ENCODE measurements at places on chromosomes 6 and 20.

GRCh38 chr20:1017677-1018076, 15.6 kb upstream of the RSPO4 start:
- DNase-seq: no peak

GRCh38 chr20:37406010-37406998, 60.4 kb downstream of the SRC start:
- DNase-seq: peak; percentile 46

- DNase-seq: no peak
Measured at GRCh38 chr6:35173427-35174087, 32.4 kb upstream of the TCP11 start.

GRCh38 chr6:166005944-166006899, 161.4 kb downstream of the TBXT start:
- DNase-seq: no peak

DNA sequence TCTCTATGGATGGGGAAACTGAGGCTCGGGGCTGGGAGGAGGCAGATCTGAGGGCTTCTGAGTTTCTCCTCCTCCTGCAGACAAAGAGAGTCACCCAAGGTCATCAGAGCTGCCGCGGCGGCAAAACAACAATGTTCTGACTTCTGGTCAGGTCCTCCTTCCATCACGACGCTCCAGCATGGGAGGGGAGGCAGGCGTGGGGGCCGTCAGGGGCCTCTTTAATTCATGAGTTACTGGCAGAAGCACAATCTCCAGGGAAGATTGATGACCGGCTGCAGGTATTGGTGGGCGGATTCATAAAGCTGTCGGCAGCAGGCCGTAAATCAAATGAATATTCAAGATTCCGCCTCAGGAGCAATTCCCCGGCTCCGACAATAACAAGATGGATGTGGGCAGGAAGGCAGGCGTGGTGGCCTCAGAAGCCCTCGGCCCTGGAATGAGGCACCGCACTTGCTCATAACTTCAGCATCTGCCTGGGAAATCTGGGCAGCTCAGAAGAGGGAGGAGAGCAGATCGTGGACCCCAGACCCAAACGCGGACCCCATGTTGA, 19.1 kb downstream of the PCK1 start:
- DNase-seq: no peak

- DNase-seq: no peak
Measured at GRCh38 chr20:52294106-52294628, 102.6 kb upstream of the ZFP64 start.

DNA sequence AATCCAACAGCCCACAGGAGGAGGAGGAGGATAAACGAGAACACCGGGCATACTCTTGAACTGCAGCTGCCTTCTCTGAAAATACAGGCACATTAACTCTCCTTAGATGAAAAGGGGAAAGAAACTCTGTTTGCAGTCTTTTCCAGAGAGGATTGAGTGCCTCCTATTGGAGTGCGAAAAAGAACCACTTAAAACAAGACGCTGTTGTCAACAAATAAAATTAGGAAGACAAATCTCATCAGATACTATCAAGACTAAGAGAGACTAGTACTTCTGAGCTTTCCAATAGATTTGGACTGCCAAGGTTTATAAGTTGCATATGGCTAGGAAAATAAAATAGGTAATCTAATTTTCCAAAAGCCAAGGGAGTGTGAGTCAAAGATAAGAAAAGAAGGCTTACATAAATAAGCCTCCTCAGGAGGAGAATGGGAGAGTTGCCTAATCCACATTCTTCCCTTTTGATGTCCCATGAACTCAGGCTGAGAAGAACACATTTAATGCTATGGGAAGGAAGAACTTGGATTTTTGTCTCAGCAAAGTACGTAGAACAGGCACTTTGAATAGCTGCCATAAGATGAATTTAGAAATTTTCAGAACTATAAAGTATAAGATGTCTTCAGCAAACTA, 154.7 kb downstream of the ARHGAP18 start:
- no peak for DNase-seq

GRCh38 chr6:26064619-26065257, 22.5 kb upstream of the HFE start:
- peak; percentile 24 for DNase-seq

DNA sequence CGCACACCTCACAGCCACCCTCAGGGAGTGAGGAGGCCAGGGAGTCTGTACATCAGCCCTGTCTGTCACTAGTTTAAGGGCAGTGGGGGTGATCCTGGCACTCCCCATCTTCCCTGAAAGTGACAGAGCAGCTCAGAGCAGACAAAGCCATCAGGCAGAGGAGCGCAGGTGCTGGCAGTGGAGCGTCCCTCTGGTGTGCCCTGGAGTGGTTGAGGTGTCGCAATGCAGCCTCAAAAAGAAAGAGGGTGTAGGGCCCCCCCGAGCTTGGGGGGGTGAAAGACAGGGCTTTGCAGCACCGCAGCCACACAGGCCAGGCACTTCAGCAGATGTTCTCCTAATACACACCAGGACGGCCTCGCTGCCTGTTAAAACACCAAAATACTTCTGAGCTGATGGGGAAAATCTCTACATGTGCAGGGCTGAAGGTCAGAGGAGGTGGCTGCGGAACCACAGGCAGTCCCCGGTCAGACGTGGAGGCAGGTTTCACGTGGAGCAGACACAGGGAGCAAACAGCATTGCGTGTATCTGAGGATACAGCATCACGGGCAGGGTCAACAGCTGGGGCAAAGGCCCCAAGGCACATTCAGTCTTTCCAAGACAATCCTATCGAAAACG, 69.5 kb downstream of the PREX1 start:
- DNase-seq: no peak

- no peak for DNase-seq
Measured at GRCh38 chr20:14046534-14046933, 51.2 kb downstream of the MACROD2 start.

- DNase-seq: no peak
Measured at GRCh38 chr6:126764671-126765070, 353.8 kb upstream of the RSPO3 start.

- DNase-seq: no peak
Measured at GRCh38 chr6:30113841-30114240, 951 bp upstream of the TRIM31 start.

DNA sequence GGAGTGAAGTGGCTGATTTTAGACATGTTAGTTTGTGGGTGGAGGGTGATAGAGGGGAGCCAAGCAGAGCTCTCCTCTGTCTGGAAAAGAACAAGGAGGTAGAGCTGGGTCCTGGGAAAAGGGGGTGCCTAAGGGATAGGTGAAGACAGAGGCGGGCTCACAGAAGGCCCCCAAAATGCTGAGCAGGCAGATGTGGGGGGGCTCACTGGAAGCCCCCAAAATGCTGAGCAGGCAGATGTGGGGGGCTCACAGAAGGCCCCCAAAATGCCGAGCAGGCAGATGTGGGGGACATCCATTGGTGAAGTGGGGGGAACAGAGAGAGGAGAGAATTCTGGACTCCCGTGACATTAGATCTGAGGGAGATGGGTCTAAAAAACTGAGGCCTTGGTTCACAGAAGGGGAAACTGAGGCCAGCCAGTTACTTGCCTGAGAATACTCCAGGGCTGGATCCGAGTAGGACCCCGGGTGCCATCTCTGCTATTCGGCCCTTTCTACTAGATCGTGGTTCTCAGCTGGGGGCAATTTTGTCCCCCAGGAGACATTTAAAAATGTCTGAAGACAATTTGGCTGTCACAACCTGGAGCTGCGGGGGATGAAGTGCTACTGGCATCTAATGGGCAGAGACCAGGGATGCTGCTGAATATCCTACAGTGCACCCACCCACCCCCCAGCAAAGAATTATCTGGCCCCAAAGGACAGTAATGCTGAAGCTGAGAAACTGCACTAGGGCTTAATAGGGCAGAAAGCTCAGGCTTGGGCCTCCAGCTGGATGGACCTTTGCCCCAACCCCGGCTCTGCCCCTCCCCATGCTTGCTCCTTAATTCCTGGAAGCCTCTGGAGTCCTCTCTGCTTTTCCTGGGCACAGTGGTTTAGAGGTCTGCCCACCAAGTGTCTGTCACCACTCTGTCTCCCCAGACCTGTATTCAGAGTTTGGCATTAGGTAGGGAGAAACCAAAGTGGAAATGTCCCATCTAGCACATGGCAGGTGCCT, 2.1 kb downstream of the LPIN3 start:
- DNase-seq: no peak

GRCh38 chr6:52840763-52841585, at the start of gene GSTA5:
Gene GSTA5 (minus strand): TSS chr6:52840813.
- DNase-seq: no peak

DNA sequence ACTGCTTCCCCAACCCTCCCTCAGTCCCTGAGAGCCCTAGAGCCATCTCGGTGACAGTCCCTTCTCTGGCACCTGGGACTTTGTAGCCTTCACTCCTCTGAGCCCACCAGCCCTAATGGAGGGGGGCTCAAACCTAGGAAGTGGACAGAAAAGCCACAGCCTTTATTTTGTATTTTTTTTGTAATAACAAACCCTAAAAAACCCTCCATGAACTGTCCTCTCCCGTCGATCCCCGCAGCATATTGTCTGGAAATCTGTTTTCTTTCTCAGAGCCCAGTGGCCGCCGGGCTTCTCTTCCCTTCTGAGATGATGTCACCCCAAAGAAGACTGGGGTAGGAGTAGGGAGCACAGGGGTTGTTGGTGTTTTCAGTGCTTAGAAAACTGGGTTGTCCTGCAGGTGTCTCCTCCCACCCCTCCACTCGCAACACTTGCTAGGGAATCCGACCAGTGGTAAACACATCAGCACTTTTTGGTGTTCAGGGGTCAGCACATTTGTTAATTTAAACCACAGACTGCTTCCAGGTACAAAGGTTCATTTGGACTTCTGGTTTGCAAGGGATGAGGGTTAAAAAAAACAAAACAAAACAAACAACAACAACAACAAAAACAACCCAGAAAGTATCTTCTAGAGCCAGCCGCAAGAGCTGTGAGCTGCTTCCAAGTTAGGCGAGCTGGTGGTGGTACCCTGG, 9.9 kb downstream of the PAX1 start:
- DNase-seq: no peak

DNA sequence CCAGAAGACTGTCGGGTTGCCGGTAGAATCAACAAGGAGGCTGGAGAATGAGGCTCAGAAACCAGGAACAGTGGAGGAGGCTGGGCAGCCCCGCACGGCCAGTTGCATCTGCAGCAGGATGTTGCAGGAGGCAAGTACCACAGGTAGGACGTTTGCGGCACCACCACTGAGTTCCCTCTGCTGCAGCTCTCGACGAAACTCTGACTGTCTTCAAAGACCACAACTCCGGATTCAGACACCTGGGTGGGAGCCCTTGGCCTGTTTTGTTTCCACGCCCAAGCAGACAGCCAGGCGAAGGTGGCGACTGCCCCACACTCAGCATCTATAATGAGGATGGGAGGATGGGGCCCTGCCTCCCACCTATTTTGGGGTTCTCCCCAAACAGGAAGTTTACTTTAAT, 218.2 kb downstream of the ZDHHC14 start:
- no peak for DNase-seq

DNA sequence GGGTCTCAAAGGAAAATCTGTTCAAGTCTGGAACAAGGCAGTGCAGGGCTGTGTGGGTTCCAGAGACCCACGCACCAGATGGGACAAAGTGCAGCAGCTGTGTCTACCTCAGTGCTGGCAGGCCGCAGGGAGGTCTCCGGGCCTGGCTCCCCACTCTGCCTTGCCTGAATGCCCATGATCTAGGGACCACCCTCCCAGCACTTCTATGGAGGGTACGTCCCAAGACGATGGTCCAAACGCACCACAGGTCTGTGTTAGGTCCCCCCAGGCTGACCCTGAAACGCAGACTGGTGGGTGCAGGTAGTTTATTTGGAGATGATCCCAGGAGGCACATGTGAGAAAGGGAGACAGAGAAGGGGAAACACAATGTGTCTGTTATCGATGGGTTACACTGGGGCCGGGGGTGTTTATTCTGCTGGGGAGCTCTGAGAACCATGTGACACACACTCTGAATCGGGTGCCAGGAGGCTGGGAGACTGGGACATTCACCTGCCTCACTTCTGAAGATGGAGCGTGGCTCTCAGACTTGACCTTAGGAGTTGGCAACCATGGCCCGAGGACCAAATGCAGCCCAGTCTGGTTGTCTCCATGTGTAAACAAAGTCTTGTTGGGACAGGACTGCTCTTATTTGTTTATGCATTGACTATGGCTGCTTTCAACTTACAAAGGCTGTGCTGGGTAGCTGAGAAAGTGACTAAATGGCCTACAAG, 21.7 kb downstream of the CST9L start:
- DNase-seq: no peak

DNA sequence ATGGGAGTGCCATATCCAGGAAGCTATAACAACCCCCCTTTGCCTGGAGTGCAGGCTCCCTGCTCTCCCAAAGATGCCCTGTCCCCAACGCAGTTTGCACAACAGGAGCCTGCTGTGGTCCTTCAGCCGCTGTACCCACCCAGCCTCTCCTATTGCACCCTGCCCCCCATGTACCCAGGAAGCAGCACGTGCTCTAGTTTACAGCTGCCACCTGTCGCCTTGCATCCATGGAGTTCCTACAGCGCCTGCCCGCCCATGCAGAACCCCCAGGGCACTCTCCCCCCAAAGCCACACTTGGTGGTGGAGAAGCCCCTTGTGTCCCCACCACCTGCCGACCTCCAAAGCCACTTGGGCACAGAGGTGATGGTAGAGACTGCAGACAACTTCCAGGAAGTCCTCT, 56.7 kb upstream of the TMEM181 start:
- DNase-seq: no peak

- DNase-seq: no peak
Measured at GRCh38 chr6:12291839-12292604, 1.9 kb downstream of the EDN1 start.

DNA sequence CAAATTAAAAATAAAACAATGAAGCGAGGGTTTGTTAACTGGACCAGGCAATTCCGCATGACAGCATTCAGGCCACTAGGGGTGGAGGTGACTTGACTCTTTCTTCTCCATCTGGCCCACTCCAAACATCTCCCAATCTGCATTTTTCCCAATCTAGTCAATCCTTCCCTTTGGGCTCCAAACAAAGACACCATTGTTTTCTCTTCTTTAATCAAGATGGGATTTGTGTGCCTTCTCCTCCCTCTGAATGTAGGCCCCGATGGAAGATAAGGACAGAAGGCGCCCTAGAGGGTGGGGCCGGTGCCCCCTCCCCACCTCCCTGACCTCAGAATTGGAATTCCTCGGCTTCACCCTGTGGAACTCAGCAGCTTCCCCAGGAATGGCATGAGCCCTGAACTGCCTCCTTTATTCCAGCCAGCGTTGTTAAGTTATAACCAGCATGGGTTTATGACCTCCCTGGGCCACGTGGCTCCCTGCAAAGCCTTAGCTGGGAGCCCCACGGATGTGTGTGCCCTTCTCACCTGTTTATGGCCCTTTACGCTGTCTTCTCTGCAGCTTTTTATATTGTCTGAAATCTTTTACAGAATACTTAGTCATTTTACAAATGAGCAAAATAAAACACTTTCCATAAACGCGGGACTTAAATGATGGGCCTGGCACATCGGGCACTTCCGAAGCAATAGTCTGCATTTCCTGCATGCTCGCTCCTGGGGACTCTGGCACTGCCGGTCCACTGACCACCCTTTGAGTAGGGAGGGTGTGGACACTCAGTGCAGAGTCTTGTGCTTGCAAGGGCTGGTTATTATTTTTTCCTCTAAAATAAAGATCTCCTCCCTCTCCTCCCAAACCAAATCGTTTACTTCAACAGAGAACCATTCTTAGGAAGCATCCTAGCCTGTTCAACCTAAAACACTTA, 24.5 kb downstream of the OVOL2 start:
- no peak for DNase-seq

- DNase-seq: no peak
Measured at GRCh38 chr6:108251252-108251651, 9.6 kb downstream of the SNX3 start.

- no peak for DNase-seq
Measured at GRCh38 chr20:62686869-62687830, 21.5 kb upstream of the NTSR1 start.
